ENCODE measurements at places on chromosomes 11 and 22.

GRCh38 chr11:21082853-21083252 lies 413.5 kb downstream of the NELL1 start:
- no peak for DNase-seq

GRCh38 chr11:59119826-59120225 lies 12.8 kb downstream of the FAM111B start:
- DNase-seq, result no peak

GRCh38 chr11:92410526-92410925 lies 185.9 kb downstream of the FAT3 start:
- DNase-seq, result no peak

DNA sequence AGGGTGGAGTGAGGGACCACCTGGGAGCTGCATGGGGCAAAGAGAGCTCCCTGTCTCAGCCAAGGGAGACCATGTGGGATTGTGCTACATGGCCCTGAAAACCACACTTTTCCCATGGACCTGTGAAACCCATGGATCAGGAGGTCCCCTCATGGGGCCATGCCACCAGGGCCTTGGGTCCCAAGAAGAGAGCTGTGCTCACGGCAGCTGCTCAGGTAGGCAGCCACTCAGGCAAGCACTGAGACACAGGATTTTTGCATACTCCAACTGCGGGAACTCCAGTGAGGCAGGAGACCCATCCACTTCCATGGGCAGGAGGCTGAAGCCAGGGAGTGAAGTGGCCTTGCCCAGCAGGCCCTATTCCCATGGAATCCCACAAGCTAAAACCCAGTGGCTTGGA lies 190.0 kb downstream of the KCNA4 start:
- no peak for DNase-seq

DNA sequence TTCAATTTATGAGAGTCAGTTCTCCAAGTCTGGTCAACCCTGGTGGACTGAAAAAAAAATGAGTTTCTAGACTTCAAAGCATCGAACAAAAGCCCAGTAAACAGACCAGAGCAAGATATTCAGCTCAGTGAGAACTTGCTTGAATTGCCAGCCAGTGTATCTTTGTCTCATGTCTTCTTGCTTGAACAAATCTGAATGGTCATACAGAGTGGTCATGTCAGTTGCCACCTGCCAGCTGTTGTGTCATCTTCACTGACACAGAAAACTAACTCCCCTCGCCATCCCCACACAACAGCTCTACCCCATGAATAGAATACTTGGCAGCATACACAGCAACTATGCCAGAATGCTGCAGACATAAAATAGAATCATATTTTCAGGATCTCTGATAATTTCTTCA lies 27.5 kb upstream of the CALCB start:
- DNase-seq, result no peak

- DNase-seq, result peak; percentile 83
Measured at GRCh38 chr11:132886335-132886734, 646.0 kb downstream of the OPCML start.

DNA sequence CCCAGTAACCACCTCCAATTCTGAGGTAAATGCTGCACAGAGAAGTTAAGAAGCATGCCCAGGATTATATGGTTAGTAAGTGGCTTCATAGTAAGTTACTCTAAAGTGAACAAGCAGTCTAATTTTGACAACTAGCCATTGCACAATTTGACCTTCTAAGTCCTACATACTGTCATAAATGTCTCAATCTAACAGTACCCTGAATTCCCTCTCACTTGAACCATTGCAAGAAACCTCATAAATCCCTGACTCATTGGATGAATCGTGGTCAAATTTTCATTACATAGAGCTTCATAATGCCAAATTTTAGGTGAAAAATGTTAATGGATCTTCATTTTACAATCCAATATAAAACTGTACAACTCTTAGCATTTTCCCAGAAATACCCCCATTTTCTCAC lies 217.3 kb upstream of the GRIA4 start:
- peak; percentile 68 for DNase-seq

DNA sequence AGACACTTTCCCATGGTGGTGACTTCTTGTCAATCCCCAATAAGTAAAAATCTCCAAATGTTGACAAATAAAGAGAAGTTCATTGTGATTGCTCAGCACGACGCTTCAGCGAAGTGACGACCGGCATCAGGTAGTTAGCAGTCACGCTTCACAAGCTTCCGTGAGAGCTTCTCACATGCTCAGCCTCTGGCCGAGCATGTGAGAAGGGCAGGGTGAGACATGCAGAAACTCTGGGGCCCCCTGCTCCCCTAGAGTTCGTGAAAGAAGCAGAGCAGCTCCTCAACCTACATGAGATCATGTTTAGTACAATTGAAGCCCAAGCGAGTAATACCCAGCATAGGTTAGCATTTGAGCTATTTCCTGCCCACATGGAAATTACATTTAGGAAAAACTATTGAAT lies 4.4 kb upstream of the C11orf16 start:
- no peak for DNase-seq

GRCh38 chr11:69087133-69087524 lies 38.4 kb downstream of the TPCN2 start:
- DNase-seq, result no peak

- DNase-seq, result no peak
Measured at GRCh38 chr22:23142546-23143105, 836 bp upstream of the RSPH14 start.

DNA sequence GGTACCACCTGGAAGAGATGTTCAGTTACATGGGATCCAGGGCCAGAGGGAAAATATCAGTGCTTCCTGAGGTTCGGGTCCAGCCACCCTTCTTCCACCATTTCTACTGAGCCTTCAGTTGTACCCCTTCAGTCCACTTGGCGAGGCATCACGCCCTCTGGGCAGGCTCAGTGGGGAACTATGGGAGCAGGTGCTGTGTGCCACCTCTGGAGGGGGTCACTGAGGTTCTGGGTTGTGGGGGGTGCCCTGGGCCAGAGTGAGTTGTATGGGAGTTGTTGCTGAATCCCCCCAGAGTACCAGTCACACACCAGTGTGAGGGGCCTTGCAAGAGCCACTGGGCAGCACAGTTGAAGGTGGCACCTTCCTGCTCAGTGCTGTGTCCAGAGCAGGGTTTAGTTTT lies 2.7 kb upstream of the SREBF2 start:
- no peak for DNase-seq

DNA sequence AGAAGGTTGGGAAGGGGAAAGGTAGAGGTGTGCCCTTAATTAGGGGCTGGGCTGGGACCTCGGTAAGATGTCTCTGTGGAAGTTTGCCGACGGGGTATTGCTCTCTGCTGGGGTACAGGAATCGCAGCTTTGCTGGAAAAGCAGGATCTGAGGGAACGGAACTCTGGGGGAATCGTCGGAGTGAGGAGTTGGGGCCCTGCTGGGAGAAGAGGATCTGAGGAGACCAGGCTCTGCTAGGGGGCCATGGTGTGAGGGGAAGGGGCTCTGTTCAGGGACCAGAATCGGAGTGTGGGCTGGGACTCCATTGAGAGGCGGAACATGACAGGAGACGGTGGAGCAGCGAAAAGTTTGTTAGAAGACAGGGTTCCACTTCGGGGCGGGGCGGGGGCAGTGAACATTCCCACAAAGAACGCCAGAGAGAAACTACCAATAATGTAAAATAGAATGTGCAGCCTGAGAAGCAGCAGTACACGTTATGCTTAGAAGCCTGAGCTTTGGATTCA lies 456 bp downstream of the AAMDC start:
- peak; percentile 63 for DNase-seq

DNA sequence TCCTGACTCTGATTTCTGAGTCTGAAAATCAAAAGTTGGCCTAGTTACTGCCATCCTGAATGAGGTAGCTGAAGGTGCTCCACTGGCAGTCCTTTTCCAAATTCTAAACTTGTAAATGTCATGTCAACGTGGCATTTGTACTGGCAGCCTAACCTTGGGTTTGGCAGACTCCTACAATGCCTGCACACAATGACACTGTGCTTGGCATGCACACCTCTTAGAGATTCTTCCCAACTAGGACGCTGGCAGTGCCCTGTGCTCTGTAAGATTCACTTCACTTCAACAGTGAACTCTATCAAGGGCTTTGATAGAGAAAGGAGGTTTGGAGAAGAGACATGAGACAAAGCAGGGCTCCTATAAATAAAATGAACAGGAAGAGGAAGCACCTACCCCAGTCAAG lies 21.9 kb upstream of the PPP2R1B start:
- DNase-seq, result no peak

DNA sequence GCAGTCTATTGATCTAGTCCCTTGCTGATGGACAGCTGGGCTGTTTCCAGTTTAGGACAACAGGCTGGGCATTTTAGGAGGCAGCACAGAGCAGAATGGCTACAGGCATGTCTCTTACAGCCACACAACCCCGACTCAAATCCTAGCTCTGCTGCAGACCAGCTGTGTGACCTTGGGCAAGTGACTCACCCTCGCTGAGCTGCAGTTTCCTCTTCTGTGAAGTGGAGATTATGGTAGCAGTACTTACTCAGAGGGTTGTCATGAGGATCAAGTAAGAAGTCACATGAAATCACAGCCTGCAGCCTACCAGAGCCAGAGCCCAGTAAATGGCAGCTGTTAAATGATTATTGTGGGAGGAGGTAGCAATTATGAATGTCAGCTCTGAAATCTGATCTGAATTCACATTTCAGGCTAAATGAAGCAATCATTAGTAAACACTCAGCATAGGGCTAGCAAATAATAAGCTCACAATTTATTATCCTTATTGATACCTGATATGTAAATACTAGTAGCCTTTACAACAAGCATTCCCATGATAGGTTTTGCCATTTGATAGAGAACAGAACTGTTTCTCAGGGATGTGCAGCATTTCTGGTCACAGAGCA lies 58.9 kb downstream of the MYEOV start:
- DNase-seq, result peak; percentile 98

DNA sequence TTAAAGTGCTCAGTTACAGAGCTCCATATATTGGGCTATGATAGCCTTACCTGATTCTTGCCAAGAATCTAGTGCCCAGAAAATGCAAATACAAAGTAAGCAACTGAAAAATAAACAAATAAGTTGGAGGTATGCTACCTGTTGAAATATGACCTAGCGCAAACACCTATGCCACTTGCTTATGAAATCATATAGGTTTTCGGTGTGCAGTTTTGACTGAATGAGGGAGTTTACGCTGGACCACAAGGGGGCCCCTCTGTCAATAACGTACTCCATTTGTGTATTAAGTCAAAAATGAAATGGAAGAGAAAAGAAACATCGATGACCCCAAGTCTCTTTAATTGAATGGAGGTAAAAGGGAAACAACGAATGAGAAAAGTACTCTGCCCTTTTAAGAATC lies 84.9 kb upstream of the TRIM77 start:
- DNase-seq, result no peak

- no peak for DNase-seq
Measured at GRCh38 chr11:1113405-1114201, 38.9 kb downstream of the MUC2 start.

DNA sequence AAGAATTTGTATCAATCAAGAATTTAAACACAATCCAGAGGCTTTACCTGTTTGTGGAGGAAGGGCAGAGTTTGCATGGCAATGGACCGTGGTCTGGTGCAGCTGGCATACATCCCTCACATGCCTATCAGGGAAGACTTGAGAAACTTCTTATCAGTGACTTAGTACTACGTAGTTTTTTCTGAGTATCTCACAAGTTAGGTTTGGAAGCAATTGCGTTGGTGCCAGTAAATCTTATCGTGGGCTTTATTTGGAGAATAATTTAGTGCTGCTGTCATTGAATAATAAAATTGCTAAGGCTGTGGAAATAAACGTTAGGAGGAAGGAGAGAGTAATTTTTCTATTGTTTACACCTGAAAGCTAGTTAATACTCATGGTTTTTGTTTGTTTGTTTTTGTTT lies 72.3 kb downstream of the PRMT3 start:
- DNase-seq, result no peak

GRCh38 chr22:41479671-41480396 lies 10.9 kb downstream of the ACO2 start:
- DNase-seq, result peak; percentile 60

- peak; percentile 16 for DNase-seq
Measured at GRCh38 chr11:57154739-57155138, 27.0 kb upstream of the LRRC55 start.

- no peak for DNase-seq
Measured at GRCh38 chr11:119897576-119897975, 168.6 kb upstream of the NECTIN1 start.

- DNase-seq, result no peak
Measured at GRCh38 chr22:50526834-50527801, 1.7 kb upstream of the SCO2 start.

DNA sequence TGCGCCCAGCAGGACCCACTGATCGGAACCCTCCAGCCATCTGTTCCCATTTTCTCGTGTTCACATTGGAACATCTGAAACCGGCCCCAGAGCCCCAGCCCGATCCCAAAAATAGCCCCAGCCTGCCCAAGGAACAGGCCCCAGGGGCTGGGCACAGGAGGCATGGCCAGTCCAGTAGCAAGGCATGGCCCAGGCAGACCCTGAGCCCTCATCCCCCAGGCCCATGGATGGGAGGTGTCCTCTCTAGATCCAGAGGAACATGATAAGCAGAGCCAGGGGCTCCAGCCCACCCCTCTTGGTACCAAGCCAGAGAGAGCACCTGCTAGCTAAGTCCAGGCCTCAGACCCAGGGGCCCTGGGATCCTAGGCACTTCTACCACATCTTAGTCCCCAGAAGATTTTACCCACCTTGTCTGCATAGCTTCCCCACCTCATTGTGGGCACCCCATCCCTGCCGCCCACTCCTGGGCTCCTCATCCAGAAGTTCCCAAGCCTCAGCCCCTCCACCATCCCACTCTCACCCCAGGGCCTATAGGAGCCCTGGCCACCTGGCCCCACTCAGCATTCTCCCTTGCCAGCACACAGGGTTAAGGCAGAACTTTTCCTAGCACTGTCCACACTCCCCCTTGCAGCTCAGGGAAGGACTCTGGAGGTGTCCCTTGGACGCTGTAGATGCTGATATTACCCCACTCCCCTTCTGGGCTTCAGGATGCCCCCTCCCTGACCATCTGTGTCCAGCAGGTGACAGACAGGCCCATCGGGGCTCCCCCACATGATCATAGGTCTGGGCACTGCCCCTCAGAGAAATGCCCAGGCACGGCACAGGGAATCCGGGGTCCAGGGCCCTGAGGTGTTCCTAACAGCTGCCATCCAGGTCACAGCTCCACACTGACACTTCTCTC lies 9.5 kb downstream of the BCL9L start:
- DNase-seq, result no peak

DNA sequence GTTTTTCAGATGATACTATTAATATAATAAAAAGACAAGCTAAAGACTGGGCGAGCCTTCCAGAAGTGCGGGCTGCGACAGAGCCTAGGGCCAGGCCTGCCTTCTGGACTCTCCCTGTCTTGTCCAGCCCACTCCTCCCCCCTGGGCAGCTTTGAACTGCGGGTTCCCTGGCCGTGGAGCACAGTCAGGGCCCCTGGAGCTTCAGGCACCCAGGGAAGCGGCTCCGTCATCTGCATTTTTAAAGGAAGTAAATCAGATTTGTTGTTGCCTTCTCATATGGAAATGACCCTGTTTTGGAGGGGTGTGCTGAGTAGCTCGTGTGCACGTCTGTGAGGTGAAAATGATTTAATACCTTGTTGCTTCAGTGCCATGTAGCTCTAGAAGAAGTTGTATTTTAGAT lies 265.3 kb downstream of the TBC1D22A start:
- no peak for DNase-seq

- DNase-seq, result no peak
Measured at GRCh38 chr11:63709336-63709884, 28.1 kb downstream of the RTN3 start.

- DNase-seq, result peak; percentile 8
Measured at GRCh38 chr11:112734207-112734606, 227.0 kb upstream of the NCAM1 start.
